Stimulated activated CD4-positive, alpha-beta T cell treated with anti-CD3 and anti-CD28 coated beads, Interleukin-1b, Interleukin-23, amount 100 ng/mL, for 4 hours (primary cell): ENCODE measurements at places on chromosomes 13 and 19.

- DNase-seq, result no peak
These were observed 42.7 kb downstream of the ANKRD10 start for GRCh38 chr13:110872034-110872767.

DNA sequence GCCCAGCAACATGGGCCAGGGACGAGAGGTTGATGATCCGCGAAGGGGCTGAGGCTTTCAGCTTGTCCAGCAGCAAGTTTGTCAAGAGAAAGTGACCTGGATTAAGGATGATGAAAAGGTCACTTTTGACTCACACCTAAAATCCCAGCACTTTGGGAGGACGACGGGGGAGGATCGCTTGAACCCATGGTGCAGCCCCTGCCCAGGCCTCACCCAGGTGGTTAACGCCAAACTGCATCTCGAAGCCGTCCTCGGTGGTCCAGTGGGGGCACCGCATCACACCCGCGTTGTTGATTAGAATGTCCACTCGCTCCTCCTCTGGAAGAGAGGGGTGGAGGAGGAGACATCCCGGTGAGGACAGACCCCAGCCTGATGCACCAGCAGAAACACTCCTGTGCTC lies 10.4 kb upstream of the GP6 start:
- DNase-seq, result no peak

DNA sequence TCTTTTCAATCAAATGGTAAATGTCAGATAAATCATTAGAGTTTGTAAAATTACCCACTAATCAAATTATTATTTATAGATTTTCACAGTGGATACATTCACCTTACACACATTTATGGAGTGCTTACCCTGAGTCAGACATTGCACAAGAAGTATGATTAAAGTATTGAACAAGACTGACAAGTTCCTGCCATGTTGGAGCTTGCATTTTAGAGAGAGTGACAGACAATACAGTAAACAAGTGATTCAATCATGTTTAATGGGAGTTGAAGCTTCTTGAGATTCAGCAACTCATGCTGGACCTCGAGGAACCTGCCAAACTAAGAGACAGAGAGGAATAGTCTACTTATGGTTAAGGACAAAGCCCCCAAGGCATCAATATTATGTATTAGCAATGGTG lies 487.8 kb downstream of the PCDH17 start:
- no peak for DNase-seq

DNA sequence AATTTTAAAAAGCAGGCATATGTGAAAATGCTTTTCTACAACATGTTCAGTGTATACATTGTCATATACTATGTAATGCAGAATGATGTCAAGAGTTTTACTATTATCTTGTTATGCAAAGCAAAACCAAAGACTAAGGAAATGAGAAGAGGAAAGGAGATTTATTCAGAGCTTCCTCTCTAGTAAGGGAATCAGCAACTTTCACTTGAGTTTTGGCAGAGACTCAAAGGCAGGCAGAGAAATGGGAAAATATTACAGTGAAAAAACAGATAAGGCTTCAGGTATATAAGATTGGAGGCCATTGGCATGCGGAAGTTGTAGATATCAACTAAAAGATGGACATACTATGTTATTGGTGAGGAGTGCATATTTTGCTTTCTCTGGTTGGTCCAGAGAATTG lies 512.0 kb upstream of the PCDH20 start:
- DNase-seq, result no peak

- DNase-seq, result no peak
These were observed 818.6 kb downstream of the SLITRK6 start for GRCh38 chr13:84980571-84980970.

GRCh38 chr19:19548915-19549759 lies 11.1 kb downstream of the CILP2 start:
- DNase-seq, result no peak

GRCh38 chr13:114151031-114151430 lies 18.6 kb upstream of the RASA3 start:
- no peak for DNase-seq

DNA sequence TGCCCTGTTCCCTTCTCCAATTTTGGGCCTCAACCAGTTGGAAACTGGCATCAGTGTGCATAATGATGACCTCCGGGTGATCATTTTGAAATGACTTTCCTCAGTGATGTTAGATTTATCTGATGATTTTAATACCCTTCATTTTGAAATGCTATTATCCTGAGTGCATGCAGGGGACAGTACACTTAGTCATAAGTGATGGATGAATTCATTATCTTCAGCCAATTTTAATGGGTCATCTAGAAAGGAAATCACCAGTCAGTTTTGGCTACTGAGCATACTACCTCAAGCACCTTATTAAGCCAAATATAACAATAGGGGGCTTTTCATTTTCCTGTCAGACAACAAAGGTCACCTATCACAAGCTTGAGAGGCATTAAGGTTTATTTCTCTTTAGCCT lies 118.5 kb upstream of the MIR17HG start:
- DNase-seq, result no peak

DNA sequence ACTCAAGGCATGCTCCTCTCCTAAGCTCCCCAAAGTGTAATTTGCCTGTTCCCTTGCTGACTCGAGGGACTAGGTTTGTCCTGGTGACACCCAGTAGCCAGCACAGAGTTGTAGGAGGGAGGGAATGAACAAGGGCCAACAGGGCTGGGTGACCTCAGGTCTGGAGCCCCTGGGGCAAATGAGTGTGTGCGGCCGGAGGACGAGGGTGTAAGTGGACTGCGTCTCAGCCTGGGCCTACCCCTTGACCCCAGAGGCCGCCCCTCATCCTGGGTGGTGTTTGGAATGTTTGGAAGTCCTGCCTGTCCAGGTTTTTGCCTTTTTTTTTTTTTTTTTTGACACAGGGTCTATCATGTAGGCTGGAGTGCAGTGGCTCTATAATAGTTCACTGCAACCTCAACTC lies 1.3 kb upstream of the ZNF653 start:
- DNase-seq, result no peak

GRCh38 chr19:56015756-56016155 lies 29.2 kb downstream of the NLRP5 start:
- no peak for DNase-seq

DNA sequence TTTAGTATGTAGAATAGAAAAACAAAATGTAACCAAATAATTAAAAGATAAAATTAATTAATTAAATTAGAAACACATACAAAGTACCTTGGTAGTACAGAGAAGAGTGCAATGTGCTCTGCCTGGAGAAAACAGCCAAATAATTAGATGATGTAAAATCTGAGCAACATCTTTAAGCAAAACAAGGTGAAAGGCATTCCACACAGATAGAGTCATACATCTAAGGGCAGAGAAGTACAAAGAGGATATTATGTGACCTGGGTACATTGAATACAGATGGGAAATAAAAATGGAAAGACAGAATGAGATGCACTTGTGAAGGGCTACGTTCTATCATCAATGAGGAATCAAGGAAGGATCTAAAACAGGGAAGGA lies 25.2 kb upstream of the FNDC3A start:
- DNase-seq, result no peak

DNA sequence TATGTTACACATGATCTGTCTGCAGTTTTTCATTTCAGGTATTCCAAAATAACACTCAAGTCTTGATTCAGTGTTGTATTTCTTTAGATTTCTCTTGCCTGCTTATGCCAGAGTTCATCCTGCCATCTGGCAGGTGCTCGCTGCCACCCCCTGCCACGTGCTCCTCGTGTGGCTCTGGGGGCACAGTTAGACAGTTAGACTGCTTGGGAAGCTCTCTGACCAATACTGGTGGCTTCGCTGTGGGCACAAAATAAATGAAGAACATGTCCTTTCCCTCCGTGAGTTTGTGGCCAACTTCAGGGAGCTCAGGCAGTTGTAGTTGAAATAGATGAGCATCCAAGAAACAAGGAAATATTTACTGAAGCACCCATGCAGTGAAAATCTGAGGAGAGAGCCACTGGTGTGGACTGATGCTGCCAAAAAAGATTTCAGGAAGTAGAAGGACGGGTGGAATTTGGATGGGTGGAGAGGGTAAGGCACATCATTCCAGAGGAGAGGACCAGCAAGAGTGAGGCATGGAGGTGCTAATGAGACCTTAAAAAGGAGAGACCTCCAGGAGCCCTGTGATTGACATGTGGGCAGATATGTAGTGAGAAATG lies 37.5 kb upstream of the GPR183 start:
- no peak for DNase-seq

GRCh38 chr19:13817615-13818371 lies 22.6 kb downstream of the ZSWIM4 start:
- DNase-seq, result no peak

DNA sequence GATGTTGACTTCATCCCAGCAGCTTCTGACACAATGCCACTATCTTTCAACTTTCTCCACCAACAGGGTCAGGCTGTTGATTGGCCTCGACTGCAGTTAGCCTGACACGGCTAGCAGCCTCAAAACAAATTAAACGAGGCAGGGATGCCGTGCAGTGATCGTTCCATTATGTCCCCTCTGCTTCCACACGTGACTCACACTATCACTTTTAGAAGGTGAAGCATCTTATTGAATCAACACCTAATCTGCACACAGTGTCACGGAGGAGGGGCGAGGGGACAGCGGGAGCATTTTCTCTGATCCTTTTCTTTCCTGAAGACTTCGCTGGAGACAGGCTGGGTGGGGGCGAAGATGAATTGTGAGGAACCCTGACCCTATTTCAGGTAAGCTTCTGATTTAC lies 241.9 kb upstream of the ZNF507 start:
- DNase-seq, result no peak

GRCh38 chr13:113997845-113998751 lies 24.2 kb upstream of the C13orf46 start:
- no peak for DNase-seq
